NB4 (cell line): ENCODE measurements at places on chromosomes 16 and 17.

GRCh38 chr17:57438066-57438731, 181.9 kb downstream of the MSI2 start:
- no peak for DNase-seq

DNA sequence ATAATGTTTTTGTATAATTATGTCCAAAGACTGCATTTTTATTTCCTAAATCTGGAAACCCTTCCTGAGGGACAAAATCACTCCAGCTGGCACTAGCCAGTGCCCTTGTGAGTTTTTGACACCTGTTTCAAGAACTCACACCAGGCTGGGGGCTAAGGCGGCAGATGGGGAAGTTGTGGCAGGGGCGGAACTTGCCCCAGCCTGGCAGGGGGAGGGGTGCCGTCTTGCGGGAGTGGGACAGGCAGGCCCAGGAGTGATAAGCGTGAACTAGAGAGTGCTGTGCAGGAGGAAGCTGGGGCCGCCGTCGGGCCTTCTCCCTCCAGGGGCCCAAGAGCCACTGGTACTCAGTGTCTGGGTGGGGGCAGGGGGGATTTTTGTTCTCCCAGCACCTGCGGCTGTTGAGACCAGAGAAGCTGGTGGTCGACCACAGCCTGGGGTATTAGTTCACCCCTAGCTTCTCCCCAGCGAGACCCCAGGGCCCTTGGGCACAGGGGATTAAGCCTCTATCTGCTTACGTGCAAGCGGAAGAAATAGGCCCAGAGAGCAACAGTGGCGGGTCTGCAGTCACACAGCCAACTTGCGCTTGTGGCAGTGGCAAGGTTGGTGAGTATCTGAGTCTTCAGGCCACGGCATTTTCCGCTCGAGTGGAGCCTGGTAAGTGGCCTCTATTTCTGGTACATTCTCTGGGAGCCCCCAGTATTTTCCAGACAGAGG, 40.2 kb upstream of the PLCG2 start:
- DNase-seq: peak; percentile 98

DNA sequence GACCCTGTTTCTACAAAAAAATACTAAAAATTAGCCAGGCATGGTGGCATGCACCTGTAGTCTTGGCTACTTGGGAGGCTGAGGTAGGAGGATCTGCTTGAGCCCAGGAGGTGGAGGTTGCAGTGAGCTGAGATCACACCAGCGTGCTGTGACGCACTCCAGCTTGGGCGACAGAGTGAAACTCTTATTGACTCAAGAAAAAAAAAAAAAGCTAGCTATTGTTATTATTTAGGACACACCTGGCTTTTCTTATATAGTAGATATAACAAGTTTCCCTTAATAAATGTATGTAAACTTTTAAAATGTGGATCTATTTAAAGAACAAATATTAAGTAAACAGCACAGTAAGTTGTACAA, 1.8 kb downstream of the RABEP2 start:
- no peak for DNase-seq

DNA sequence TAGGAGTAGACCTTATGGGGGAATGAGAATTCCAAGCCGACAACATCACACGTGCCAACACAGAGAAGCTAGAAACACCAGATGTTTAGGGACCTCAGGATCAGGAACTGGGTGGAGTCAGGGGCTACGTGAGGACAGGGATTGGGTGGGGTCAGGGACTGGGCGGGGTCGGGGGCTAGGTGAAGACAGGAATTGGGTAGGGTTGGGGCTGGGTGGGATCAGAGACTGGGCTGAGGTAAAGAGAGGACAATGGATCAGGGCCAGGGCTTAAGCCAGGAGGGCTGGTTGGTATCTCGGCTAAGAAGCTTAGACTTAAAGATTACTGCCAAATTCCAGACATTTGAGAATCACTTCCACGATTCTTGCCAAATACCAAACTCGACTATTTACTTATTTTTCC, 11.6 kb downstream of the TEKT5 start:
- DNase-seq: no peak

DNA sequence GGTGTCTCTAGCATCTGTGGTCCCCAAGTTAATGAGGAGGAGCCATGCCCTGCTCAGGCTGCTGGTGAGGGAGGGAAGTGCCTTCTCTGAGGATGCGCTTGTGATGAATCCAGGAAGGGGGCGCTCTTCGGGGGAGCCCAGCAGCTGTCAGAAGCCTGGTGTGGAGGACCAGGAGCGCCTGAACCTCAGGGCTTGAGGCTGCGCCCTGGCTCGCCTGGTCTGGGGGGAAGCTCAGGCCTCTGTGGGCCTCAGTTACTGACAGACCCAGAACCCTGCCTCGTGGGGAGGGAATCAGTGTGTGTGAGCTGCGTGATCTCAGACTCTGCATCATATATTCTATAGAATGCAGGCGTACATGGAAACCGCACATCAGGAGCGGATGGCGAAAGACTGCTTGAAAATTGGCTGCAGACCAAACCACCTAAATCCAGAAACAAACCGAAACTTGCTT, 126.1 kb downstream of the SEC14L1 start:
- peak; percentile 55 for DNase-seq
